ENCODE measurements at places on chromosomes 16 and 17.

DNA sequence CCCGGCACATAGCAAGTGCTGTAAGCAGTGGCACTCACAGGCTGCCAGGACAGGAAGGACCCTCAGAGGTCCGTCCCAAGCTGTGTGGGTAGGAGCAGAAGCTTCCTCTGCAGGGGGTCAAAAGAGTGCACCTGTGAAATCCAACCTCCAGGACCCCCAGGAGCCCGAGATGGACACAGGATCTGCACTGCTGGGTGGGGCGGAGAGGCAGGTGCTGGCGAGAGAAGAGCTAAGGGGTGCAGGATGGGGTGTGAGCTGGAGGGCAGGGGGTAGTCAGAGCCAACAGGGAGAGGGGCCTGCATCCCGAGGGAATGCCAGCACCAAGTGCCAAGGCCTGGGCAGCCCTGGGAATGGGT lies 650 bp upstream of the AANAT start:
- no peak for DNase-seq

GRCh38 chr16:898761-899682 lies 71.8 kb downstream of the LMF1 start:
- no peak for DNase-seq

DNA sequence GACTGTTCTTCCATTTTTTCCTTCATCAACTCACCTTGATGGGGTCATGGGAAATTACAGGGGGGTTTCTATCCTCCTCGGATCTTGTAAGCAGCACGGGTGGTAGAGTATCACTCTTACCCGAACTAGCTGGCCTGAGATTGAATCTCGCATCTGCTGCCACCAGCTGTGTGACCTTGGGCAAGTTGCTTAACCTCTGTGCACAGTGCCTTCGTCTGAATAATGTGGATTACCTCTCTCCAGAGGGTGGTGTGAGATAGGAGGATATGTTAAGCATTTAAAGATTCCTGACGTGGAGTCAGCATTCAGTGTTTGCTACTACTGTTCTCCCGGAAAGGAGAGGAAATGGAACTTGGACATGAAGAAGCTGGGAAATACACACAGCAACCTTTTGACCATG lies 24.4 kb downstream of the LASP1 start:
- DNase-seq, result no peak

- no peak for DNase-seq
Observed at GRCh38 chr16:66598111-66598510, 6.4 kb upstream of the CMTM3 start.

DNA sequence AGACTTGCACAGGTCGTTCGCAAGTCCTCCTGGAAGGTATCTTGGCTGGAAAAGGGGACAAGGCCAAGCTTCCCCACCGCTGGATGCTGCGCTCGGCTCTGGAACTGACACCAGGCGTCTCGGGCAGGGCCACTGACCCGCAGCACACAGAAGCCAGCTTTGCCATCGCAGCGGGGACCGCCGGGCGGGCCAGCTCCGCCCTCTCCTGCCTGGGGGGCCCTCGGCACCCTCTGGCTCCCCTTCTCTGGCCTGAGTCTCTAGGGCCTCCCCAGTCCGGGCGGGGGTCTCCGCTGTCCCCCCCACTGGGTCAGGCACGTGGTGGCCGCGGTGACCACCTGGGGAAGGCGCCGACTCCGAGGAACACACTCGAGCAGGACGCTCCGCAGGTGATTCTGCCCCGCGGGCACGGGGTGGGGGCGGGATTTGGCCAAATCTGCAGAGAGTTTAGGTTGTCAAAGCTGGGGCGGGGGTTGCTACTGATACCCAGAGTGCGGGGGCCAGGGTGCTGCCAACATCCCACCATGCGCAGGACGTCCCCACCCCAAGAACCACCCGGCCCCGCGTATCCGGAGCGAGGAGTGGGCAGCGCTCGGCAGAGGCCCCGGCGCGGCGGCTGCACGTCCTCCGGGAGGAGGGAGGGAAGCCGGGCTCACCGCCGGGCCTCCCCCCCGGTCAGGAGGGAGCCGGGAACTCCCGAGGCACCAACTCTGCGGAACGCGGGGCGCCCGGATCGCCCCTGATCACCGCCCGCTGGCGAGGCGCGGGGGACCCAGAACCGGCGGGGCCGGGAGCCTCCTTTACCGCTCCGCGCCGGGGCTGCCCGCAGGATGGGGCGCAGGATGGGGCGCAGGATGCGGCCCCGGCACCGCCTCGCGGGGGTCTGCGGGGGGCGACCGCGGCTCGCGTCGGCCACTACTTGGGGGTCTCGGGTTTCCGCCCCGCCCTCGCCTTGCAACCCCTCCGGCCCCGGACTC lies 744 bp upstream of the METRNL start:
- DNase-seq, result no peak

- DNase-seq, result peak; percentile 79
Observed at GRCh38 chr16:78183437-78184237, 84.2 kb downstream of the WWOX start.

DNA sequence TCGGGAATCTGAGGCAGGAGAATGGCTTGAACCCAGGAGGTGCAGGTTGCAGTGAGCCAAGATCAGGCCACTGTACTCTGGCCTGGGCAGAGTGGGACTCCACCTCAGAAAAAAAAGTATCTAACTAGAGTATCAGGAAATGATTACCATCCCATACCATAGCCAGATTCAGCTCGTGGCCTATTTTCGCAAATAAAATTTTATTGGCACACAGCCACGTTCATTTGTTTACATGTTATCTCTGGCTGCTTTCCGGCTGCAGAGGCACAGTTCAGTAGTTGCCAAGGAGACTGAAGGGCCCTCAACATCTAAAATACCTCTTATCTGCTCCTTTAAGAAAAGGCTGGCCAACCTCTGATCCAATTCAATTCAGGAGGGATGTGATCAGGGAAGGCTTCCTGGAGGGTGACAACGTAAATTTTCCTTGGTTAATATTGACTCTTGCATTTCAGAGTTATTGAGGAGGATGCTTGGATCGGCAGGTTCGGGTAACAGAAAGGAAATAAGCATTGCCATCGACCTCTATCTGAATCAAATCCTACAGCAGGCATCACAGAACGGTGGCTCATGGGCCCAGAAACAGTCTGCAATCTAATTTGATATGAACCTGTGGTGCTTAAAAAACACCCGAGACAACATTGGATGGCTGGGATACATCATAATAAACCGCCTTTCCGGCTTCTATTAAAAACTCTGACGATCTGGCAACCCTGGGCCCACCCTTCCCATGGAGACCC lies 73.8 kb downstream of the XYLT1 start:
- peak; percentile 89 for DNase-seq

- no peak for DNase-seq
Observed at GRCh38 chr17:68972119-68972704, 17.0 kb upstream of the ABCA8 start.

DNA sequence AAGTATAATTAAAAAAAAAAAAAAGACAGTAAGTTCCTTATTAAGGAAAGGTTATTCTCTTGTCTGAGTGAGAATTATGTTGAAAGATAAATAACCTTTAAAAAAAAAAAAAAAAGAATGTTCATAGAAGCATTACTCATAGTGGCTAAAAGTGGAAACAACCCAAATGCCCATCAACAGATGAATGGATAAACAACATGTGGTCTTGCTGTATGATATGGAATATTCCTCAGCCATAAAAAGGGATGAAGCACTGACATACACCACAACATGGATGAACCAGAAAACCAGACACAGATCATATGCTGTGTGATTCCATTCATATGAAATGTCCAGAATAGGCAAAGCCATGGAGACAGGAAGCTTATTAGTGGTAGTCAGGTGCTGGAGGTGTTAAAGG lies 9.2 kb upstream of the CCNF start:
- no peak for DNase-seq

- no peak for DNase-seq
Observed at GRCh38 chr16:9138021-9138680, 46.7 kb downstream of the HAPSTR1 start.

- DNase-seq, result no peak
Observed at GRCh38 chr16:50124769-50125168, 28.3 kb upstream of the TENT4B start.

DNA sequence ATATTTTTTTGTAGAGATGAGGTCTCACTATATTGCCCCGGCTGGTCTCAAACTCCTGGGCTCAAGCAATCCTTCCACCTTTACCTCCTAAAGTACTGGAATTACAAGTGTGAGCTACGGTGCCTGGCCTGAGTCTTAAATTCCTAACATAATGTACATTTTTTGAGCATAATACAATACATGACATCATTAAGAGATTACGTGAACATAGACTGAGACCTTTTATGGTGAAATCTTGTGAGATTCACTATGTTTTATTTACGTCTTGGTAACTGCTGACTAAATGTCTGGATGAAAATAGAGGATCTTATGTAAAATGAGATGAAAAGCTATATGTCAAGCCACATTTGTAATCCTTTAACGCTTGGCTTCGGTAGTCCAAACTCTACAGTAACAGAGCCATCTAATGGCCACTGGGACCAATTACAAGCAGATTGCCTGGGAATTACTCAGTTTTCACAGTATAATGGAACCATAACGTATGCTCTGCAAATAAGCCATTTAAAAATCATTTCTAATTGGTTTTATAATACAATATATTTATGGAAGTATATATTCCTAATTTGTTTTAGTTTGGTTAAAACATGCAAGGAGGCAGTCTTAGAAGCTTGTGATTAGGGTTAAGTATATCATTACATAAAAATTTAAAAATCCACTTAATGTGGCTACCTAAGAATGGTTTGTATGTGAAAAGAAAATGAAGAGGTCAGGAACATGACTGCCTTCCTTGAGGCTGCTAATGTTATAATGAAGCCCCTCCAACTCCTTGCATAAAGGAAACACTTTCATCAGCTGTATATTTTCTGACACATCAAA lies 8.1 kb upstream of the EFCAB13 start:
- peak; percentile 31 for DNase-seq

- peak; percentile 30 for DNase-seq
Observed at GRCh38 chr16:57533431-57534336, 2.7 kb downstream of the CCDC102A start.

DNA sequence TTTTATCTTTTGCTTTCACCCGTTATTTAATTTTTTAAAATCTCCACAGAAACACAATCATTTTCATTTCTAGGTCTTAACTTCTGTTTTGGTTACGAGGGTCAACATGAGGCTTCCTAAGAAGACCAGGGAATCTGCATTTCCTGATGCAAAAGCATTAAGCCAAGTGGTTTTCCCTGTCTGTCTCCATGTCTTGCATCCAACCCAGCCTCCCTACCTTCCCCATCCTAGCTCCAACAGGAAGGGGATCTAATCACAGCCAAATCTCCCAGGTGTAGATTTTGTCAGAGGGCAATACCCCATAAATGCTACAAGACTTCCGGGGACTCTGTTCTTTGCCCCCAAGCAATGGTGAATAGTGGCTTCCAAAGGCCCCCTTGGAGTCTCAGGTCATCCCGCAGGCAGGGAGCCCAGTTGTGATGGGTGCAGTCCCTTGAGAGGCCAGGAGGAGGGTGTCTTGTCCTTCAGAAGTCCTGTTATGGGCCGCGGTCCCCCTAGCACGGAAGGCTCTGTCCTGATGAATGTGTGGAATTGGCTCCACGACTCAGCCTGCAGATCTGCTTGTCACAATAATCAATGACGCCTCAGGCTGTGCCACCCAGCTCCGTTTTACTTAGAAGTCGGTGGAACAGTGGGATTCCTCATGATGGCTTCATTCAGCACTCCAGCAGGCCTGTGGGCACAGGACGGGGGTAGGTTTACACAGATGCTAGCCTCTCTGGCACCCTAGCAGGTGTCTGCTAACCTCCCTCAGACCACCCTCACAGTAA lies 141.1 kb downstream of the RGS9 start:
- DNase-seq, result no peak

- no peak for DNase-seq
Observed at GRCh38 chr17:77208217-77208808, 67.5 kb downstream of the SEC14L1 start.

DNA sequence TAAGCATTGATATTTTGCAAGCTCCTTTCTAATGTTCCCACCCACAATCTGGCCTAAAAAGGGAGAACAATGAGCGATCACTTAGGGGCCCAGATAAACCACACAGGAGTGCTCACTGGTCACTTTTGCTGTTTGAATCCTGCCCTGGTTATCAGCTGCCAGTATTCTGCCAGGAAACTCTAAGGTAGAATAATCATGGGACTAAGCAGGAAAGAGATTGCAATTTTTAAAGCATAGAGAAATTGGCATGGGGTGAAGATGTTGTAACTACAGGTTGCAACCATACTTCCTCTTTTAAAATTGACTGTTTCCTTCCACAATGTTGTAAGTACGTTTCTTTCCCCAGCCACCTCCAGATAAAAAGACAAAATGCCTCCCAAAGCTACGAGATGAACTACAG lies 251.2 kb upstream of the CDH11 start:
- no peak for DNase-seq

DNA sequence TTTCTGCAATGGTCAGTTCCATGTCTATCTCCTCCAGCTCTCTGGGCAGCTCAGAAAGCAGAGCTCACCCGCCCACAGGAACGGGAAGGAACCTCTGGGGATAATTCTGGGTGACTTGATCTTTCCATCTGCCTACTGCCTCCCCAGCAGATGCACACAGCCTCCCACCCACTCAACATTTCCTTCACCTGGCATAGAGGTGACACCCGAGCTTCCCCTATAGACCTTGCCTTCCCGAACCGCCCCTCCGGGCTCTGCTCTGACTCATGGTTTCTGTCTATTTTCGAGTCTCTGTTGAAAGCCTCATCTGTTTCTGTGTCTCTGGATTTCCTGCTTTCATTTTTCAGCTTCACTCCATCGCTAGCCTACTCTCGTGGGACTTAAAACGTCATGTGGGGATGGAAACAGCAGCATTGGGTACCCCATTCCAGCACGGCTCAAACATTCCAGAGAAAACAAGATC lies 11.4 kb downstream of the GGA3 start:
- DNase-seq, result no peak

DNA sequence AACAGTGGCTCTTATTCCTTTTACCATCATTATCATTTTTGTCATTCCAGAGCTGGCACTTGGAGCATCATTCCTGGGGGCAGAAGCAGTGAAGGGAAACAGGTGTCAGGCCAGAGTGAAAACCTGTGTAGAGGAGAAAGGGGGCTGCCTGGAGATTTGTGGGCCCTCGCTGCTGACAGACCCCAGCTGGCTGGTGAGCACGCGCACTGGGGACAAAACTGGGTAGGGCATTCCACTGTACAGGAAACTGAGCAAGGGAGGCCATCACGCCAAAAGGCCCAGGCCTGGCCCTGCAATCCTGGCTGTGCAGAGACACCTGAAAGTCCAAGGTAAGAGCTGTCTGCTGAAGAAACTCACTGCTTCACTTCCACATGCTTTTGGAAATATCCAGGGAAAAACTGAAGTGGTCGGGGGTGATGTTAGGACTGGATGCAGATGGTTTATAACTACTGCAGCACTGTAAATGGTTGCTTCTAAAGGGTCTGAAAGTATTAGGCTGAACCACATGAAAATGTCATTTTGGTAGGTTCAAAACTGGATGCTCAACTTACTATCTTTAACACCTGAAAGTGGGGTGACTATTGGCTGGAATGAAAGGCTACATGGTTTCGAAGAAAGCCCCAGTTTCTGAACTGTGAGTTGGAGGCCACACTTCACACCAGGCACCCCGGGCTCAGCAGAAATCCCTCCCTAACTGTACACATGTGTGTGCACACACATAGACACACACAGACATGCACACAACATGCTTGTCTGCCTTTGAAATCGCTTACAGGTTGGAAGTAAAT lies 225.0 kb downstream of the C16orf78 start:
- no peak for DNase-seq

Data from DMS79 (cell line).